NCI-H1436 (cell line): ENCODE measurements at places on chromosomes 1 and 21.
A peak's percentile ranks its signal among the peaks of the same experiment; 100 is the strongest.

DNA sequence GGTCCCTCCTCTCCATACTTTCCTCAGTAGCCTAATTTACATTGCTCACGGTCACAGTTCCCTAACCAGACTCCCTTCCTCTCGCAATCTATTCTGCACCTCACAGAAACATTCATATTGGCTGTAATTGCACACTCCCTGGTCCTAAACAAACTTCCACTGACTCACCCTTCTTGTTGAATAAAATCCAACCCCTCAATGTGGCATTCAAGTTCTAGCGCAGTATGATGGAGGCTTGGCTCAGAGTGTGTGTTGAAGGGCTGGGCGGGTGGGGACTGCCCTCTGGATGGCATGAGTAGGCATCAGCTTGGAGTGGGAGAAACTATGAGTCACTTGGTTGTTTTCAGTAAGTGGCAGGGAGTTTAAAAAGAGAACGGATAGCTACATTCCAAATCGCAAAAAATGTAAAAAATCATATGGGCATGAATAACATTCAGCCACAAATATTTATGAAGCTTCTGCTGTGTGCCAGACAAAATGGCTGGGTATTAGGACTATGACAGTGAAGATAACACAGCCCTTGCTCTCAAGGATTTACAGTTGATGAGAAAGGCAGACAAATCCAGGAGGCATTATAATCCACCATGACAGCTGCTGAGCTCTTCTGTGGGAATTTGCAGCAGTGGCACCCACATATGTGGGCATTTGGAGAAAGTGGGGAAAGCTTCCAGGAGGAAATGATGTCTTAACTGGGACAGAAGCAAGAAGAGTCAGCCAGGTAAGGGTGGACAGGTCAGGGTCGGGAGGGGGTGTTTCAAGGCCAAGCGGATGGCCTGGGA lies 42.2 kb upstream of the LYST start:
- no peak for DNase-seq

GRCh38 chr1:217040711-217041455 lies 317.7 kb upstream of the ESRRG start:
- no peak for DNase-seq

- no peak for DNase-seq
These were observed 217.9 kb downstream of the FOXD2 start for GRCh38 chr1:47655521-47656300.

DNA sequence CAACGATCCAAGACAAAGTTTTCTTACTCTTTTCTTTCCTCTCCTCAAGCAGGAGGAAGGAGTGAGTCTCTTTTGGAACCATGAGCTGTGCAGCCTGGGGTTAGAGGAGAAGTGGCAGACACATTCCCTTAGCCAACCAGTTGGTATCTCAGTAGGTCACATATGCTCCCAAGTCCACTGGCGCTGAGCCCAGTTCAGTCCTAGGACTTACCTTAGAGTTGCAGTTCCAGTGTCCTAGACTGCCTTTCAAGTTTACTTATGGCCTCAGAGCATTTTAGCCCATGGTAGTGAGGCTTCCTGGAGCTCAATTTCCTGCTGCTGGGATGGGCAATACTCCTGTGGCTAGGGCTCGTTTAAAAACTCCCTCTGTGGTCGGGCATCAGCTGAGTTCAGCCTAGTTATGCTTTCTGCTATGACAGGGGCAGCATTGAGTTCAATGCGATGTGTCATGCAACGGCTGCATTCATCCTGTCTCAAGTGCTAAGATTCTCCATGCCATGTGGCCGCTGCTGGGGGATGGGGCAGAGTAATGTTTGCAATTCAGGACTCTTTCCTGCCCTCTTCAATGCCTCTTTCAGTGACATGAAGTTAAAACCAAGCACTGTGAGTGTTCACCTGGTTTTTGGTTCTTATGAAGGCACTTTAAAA lies 103.8 kb downstream of the LRRC7 start:
- DNase-seq: no peak

DNA sequence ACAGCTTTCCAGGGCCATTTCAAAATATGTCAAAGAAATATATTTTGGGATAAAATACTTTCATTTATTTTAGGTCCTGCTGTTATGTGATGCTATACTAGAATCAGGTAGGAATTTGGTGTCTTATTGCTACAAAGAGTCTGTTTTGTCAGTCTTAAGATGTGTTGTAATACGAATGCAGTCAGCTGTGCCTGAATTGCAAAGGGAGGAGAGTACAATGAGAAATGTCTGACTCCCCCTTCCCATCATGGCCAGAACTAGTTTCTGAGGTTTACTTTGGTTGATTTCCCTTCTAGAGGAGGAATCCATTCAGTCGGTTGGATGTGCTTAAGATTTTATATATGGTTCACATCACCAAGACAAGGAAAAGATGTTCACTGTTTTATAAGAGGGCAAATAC lies 75.7 kb upstream of the TNFSF18 start:
- no peak for DNase-seq

GRCh38 chr1:156806512-156807440 lies 9.9 kb downstream of the SH2D2A start:
- no peak for DNase-seq

- no peak for DNase-seq
These were observed 923 bp upstream of the SHC1 start for GRCh38 chr1:154971341-154971998.

DNA sequence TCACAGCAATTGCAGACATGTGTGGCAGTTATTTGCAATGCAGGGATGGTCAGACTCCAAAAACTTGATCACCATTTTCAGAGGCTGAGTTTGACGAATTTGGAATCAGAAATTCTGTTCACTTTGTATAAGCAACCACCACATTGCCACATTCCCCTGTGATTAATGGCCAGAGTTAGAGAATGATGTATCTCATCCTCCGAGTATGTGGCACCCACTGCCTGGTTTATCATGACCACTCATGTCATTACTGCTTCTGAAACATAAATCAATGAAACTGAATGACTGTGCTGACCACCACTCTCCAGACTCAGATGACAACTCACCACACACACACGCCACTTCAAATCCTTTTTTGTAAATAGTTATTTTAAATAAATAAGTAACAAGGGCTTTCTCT lies 66.6 kb upstream of the CACHD1 start:
- no peak for DNase-seq

GRCh38 chr1:7646981-7647901 lies 123.9 kb upstream of the VAMP3 start:
- peak; percentile 53 for DNase-seq

- DNase-seq: no peak
These were observed 941 bp downstream of the ARNT start for GRCh38 chr1:150875197-150876118.

GRCh38 chr1:2979191-2980072 lies 41.8 kb upstream of the ACTRT2 start:
- no peak for DNase-seq

DNA sequence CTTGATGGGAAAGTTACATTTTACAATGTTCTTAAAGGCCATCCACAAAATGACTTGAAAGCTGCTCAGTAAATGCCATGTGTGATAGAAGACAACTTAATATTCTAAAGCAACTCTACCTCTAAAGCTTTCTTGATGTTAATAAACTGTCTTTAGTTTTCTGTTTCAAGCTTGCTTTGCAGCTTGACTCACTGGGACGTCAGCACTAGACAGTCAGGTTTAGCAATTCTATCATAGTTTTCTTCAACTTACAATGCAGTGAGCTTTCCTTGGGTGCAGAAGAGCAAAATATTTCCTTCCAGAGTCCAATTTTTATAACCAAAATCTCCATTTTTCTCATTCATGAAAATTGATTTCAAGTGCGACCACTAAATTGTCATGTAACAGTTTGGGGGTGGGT lies 273.1 kb downstream of the NTNG1 start:
- no peak for DNase-seq

- DNase-seq: no peak
These were observed 4.8 kb downstream of the TRIM45 start for GRCh38 chr1:117116784-117117130.

- DNase-seq: no peak
These were observed 13.4 kb downstream of the OR10R2 start for GRCh38 chr1:158485455-158485854.

DNA sequence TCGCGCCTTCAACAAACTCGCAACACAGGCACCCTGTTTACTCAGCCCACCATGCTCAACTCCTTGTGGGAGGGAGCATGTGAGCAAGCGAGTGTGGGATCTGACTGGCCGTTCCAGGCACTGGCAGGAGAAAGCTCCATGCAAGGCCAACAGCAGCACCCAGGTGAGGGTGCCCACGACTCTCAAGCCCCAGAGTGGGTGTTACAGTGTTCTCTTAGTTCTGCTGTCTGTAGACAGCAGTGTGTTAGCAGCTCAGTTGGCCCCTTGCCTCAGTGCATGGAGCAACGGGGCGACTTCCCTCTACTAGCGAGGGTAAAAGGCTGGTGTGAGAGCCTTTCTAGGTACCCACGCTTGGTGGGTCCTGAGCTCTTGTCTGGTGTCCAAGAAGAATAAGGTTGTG lies 114.6 kb downstream of the PIGK start:
- no peak for DNase-seq

DNA sequence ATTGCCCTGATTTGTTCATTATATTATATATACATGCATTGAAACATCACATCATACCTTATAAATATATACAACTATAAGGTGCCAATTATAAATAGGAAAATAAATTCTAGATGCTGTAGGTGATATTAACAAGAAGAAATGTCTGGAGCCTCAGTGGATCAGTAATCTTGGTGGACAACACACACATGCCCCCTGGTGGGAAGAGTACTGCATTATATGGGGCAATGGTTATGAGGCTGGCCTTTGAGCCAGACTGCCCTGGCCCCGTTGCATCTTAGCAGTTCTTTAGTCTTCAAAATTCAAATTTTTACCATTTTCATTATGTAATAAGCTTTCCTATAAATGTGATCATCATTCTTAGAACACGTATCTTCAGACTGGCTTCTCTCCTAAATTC lies 335.0 kb upstream of the GREM2 start:
- DNase-seq: peak; percentile 41

GRCh38 chr1:228753287-228753686 lies 18.0 kb downstream of the RHOU start:
- DNase-seq: no peak

DNA sequence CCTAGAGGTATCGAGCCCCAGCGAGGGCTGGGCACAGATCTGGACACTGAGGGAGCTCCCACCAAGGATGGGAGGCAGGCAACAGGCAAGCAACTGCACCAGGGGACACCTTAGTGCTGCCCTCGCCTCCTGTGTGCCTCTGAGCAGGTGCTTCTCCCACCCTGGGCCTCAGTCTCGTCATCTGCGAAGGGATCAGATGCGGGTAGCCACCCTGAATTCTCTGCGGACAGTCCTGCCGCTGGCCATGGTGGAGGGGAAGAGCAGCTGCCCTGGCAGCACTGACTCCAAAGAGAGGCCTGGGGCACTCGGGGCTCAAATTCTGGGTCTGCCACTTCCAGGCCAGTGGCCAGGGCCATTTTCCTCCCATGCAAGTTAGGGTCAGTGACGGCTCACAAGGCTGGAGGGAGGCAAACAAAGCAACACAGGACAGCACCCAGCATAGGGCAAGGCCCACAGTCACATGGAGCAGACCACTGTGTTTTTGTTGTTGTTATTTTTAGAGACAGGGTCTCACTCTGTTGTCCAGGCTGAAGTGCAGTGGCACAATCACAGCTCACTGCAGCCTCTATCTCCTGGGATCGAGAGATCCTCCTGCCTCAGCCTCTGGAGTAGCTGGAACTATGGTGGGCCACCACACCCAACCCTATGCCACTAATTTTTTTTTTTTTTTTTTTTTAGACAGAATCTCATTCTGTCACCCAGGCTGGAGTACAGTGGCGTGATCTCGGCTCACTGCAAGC lies 7.1 kb upstream of the SDC3 start:
- DNase-seq: no peak

DNA sequence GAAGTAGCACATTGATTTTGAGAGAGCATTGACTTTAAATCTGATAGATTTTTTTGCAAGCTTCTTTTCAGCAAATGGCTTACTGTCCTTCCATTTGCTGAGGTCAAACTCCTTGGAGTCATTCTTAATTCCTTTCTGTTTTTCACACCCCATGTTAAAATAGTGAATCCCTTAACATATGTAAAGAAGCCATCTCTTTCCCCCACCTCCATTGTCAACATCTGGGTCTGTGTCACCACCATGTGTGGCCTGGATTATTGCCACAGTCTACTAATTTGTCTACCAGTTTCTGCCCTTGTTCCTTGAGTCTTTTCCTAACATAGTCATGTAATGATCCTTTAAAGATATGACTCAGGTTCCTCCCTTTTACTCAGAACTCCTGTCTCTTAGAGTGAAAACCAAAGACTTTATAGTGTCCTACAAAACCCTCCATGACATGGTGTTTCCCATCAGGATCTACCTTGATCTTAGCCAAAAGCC lies 104.7 kb downstream of the ST6GALNAC3 start:
- DNase-seq: no peak

- DNase-seq: no peak
These were observed 16.9 kb downstream of the RPTN start for GRCh38 chr1:152141971-152142584.

DNA sequence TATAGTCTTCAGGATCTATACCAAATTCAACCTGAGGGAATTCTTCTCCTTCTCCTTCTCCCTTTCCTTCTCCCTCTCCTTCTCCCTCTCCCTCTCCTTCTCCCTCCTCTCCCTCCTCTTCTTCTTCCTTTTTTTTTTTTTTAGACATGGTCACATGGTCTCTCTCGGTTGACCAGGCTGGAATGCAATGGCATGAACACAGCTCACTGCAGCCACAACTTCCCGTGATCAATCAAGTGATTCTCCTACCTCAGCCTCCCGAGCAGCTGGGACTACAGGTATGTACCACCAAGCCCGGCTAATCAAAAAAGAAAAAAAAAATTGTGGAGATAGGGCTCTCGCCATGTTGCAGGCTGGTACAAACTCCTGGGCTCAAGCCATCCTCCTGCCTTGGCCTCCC lies 51.5 kb downstream of the DNAI4 start:
- DNase-seq: no peak

DNA sequence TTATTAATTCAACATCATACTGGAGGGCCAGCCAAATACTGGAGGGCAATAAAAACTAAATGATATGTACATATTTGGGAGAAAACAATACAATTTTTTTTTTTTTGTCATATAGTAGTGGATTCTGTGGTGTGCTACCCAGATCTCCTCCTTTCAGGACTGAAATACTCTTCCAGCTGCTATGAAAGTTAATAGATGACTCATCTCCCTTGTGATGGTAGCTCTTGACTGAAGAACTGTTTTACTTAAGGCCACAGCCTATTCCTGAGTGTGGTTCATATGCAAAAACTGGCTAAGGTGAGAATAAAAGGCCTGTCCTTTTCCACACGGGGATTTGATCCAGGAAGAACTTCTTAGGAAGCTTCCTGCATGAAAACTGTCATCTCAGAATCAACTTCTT lies 307.9 kb downstream of the HLX start:
- DNase-seq: no peak

GRCh38 chr21:45383111-45383614 lies 21.8 kb upstream of the COL18A1 start:
- no peak for DNase-seq

- no peak for DNase-seq
These were observed 16.1 kb downstream of the ZBTB18 start for GRCh38 chr1:244066954-244067716.

DNA sequence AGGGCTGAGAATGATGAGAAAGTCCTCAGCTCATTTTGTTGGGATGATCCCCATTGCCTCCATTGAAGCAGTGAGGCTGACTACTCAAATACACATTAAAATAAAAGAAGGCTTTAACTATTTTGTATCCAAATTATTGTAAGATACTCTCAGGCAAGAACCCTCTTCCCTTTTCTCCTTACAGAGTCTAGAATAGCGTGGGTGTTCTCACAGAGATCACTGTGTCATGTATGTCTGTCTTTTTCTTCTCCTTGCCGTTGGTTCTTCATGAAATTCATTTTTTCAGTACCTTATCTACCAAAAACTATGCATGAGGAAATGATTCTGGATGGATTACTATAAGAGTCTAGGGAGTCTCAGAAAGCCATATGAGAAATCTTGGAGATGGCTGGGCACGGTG lies 30.1 kb downstream of the SORT1 start:
- no peak for DNase-seq
